Activated naive CD4-positive, alpha-beta T cell (primary cell): ENCODE measurements at places on chromosomes 1 and 21.

DNA sequence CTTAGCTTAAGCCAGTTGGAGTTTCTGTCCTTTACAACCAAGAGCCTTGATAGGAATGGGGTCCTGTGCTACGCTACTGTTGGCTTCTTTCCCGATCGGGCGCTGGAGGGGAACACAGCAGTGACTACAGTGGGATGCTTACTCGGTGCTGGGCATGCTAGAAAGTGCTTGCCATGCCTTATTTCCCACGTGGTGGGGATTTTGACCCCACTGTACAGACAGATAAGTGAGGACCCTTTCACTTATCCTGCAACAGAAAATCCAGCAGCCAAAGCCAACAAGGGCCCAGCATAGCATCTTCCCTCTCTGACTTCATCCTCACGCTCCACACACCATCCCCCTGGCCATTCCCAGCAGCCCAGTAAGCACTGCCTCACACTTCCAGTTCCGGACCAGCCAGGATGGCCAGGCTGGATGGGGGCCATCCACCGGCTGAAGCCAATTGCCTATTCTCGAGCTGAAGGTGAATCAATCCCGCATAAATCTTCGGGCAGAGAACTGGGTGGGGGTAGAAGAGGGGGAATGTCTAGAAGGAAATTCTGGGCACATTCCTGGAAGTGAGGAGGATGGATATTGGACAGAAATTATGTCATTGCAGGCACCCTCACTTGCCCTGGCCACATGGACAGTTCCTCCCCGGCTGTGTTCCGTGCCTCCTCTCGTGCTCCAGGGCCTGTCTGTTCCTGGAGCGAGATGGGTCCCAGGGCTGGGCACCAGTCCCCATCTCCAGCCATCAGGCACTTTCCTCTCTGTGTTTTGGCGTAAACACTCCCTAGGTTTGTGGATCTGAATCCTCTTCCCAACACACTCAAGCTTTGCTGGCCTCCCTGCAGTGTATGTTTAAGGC, 2.0 kb upstream of the ABCG1 start:
- no peak for DNase-seq

DNA sequence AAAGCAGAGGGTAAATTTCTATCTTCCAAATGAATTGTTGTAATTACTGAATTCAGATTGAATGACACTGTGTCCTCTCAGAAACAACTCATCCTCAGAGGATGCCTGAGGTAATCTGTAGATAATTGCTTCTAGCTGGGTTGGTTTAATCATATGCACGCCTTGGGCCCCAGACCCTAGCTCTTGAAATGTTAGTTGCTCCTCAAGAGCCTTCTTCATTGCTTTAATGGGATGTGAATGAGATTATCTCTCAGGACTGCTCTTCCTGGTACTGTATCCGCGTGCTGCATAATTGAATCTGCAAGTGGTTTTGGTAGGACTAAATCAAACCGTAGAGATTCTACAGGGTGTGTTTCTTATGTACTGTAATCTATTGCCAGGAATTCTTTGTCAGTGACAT, 569.3 kb upstream of the NEGR1 start:
- no peak for DNase-seq

DNA sequence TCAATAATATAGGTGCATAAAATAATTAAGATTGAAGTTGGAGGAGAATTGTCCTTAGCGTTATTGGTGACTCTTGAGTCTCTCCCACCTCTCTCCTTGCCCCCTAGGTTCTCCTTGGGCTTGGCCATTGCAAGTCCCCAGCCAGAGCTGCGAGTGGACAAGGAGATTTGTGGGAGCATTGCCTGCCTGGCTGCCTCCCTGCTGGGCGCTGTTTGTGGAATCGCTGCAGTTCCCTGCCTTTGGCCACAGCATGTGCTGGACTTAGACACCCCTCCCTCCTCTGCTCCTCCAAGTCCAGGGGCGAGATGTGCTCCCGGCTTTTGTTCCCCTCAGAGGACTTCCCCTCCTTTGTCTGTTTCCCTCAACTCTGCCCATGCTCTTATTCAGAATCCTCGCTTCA, 21.9 kb upstream of the HUNK start:
- DNase-seq, result no peak

DNA sequence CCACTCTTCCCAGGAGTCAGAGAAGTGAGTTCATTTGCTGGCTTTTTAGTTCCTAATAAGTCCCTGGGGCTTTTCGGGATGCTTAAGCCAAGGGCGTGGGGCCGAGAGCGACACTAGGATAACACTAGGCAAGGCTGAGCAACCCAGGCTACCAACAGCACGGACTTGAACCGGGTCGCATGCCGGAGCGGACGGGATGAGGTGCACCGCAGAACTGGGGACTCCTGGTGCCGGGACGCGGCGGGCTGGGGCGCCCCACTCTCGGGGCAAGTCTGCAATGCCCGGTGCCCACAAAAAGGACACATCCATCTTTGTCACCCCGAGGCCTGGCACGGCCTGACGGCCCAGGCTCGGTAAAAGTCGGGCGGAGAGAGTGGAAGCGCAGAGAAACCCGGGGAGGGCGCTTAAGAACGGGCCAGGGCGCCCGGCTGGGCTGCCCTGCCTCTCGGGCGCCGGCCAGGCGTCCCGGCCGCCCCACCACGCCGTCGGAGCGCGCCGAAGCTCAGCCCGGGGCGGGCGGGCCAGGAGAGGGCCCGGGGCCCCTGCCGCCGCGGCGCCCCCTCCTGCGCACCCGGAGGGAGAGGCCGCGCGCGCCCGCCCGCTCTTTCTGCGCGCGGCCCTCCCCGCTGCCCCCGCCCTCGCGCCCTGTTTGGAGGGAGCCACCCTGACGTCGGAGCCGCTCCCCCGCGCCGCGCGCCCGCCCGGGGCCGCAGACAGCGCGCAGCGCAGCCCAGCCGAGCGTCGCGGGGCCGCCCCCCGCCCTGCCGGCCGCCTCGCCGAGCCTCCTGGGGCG, at the start of gene NBL1:
Gene NBL1 (plus strand): TSS at position 710 of the 793 bp plus-strand sequence. CDS start 10,720 bp downstream, outside the sequence.
- DNase-seq, result no peak

DNA sequence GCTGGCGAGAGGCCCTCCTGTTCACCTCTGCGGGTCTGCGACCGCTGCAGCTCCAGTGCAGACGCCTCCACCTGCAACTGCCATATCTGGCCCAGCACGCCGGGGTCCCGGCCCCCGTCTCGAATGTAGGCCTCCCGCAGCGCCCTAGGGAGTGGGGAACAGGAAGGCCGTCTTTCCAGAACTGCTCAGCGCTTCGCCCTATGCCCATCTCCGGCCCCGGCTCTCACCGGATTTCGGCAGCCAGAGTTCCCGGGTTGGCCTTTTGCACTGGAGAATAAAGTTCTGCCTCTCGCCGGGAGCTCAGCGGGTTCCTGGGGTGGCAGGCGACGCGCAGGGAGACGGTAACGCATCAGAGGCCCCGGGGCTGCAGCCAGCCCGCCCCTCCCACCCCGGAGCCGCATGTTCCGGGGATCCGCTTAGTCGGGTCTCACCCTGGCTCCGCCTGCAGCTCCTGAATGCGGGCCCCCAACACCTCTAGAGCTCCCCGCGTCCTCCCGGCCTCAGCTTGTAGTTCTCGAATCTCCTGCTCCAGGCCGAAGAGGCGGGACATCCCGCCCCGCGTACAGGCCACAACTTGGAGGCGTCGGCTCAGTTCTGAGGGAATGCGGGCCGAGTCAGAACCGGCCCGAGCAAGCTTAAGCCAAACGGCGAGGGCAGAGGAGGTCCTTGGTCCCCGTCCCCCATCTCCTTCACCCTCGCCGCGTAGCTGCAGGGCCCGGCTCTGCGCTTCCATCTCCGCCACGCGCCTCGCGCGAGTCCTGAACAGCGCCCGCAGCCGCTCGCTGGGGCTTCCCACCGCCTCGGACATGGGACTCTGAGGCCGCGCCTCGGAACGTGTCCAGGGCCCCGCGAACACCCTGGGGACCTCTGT, 1.1 kb downstream of the CCDC17 start:
- no peak for DNase-seq

DNA sequence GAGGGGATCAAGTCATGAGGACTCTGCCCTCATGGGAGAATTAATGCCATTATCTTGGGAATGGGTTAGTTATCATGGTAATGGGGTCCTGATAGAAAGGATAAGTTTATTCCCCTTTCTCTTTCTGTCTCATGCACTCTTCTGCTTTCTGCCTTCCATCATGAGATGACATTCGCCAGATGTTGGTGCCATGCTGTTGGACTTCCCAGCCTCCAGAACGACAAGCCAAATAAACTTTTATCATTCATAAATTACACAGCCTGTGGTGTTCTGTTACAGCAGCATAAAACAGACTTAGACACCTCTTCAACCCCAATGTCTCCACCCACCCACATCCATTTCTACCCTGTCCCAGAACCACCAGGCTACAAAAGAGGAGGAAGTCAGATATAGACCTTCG, 11.9 kb upstream of the IGFN1 start:
- DNase-seq, result no peak

DNA sequence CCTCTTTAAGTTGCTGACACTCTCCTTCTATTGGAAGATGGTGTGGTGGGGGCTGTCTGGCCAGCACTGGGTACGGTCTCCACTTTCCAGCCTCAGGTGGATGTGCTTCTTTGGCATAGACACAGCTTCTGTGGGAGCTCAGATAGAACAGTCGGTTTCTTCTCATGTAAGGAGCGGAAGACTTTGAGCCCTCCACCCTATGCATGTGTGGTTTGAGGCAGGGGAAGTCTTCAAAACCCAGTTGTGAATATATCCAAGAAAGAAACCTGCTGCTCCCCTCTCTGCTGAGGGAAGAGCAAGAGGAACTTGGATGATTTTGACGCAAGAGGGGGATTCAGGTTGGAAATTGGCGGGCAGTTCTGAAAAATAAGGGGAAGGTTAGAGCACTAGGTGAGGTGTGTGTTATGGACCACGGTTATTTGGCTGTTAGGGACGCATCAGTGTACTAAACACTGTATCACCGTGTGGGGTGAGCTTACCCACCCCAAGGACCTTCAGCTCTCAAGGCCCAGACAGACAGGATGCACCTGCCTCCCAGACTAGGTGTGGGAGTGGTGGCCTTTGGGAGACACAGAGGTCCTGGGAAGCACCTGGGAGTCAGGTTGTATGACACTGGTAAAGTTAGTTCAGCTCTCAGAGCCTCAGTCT, 36.2 kb downstream of the IL6R start:
- no peak for DNase-seq

GRCh38 chr21:36510911-36511310, 31.0 kb upstream of the CLDN14 start:
- no peak for DNase-seq

DNA sequence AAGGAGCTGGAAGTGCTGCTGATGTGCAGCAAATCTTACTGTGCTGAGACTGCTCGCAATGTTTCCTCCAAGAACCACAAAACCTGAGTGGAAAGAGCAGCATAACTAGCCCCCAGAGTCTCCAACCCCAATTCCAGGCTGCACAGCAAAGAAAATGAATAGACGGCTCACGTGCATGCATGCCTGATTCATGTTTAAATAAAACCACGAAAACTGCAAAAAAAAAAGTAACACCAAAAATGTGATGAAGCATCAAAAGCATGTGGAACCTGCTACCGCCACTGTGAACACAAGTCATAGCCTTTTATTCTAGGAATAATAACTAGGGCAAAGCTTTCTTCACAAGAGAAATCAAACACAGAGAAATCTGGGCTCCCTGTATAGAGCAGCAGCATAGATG, 9.6 kb upstream of the TRNP1 start:
- no peak for DNase-seq

GRCh38 chr1:56045062-56045461, 534.3 kb downstream of the PLPP3 start:
- DNase-seq, result no peak

DNA sequence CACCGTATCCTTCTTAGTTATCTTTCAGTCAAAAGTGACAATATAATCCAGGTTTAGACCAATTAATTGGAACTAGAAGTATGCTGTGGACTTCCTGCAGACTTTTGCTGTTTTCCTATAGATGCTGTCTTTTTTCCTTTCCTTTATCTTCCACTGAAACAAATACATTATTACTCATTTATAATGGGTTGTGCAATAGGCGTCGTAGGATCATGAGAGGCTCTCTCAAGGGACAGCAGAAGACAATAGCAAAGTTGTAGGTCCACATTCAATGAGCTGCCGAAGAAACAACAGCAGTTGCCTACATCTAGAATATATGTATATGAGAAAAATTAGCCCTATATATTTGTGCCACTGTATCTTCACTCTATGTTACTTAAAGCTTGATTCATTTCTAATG, 371.6 kb downstream of the AMY1C start:
- DNase-seq, result no peak

GRCh38 chr1:239237912-239238311, 148.5 kb upstream of the CHRM3 start:
- DNase-seq, result no peak

GRCh38 chr1:59094001-59094400, 202.9 kb upstream of the FGGY start:
- no peak for DNase-seq

DNA sequence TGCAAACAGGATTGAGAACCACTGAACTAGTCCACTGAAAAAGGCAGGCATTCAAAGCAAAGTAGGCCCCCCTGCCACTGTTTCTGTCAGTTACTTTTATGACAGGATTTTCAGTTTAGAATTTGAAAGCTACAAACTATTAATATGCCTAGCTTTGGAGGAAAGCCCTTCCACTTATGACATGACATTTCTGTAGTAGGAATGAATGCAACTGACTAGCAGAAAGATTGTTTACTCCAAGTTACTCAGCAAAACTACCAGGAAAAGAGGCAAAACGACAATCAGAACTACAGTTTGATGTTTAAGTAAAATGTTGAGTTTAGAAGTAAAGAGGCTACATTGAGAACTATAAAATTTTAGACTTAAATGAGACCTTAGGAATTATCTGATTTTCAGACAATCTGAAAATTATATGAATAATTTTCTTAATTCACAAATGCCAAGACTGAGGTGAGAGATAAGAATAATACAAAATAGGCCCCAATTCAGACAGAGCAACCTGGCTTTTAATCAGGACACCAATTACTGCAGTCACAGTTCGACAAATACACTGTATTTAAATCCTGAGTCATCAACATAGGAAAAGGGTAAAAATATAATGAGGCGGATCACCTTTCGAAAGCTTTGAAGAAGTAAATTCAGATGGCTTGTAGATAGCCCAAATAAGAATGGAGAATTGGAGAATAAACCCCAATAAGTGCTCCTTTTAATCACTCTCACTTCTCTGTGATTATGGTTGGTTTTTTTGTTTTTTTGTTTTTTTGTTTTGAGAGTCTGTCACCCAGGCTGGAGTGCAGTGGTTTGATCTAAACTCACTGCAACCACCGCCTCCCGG, 2.2 kb downstream of the PRKAB2 start:
- no peak for DNase-seq

GRCh38 chr1:87449348-87449963, 120.8 kb downstream of the LMO4 start:
- no peak for DNase-seq

GRCh38 chr1:34915521-34915920, 13.9 kb downstream of the DLGAP3 start:
- DNase-seq, result no peak

GRCh38 chr1:226990133-226990716, 50.1 kb downstream of the COQ8A start:
- no peak for DNase-seq

DNA sequence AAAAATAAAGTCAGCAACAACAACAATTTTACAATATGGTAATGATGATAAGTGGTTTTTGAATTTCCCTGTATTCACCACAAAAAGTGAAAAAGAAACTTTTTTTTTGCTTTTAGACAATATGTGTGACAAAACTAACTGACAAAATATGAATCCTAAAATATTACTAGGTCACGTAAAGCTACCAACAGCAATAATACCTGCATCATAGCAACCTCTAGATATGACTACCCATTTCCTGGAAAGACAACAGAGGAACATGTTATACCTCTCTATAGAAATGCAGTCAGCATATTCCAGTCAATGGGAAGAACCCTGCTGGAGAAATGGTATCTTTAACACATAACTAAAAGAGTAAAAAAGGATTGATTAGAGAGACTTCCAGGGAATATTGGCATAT, 73.7 kb downstream of the PDE4B start:
- DNase-seq, result no peak
